NCI-H524 treated with DMSO at 0.1 percent for 48 hours (cell line): ENCODE measurements at places on chromosomes 11 and 22.

DNA sequence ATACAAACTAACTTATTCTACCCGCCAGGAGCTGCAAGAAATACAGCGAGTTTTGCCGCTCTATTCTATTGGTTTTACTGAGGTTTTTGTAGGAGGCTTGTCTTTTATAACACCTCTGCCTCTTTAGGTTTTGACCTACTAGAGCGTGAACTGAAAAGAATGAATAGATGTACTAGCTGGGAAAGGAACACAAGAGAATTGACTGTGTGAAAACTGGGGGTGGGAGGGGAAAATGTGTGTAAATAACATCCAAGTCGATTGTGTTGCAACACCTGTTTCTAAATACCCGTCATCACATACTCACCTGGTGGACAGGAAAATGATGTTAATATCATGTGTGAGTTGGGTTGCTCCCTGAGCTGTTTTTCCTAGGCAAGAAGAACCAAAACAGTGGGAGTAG is 12.9 kb upstream of the JHY start:
- DNase-seq, result no peak

GRCh38 chr11:10474551-10474950 is 19.5 kb downstream of the AMPD3 start:
- DNase-seq, result no peak

GRCh38 chr22:44707752-44708151 is 5.7 kb downstream of the PRR5 start:
- no peak for DNase-seq

DNA sequence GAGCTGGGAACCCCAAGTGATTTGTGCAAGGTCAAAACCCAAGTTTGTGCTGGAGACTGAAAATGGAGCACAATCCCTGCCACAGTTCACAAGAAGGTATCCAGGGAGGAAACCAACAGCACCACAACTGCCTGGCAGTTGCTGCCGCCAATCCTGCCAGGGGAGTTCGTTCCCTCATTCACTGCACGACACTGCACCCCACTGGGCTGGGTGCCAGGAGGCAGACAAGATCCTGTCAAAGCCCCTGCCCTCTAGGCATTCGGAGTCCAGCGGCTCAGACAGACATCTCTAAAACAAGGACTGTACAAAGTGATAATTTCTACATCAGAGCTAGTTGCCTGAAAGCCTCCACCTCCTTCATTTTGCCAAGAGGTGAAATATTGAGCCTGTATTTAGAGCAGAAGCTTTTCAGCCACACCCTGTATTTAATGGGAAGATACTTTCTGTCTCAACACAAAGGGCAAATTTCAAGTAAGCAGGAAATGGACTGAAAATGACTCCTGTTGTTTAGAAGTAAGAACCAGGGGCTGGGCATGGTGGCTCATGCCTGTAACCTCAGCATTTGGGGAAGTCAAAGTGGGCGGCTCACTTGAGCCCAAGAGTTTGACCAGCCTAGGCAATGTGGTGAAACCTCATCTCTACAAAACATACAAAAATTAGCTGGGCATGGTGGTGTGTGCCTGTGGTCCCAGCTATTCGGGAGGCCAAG is 277.4 kb upstream of the NARS2 start:
- DNase-seq, result no peak

DNA sequence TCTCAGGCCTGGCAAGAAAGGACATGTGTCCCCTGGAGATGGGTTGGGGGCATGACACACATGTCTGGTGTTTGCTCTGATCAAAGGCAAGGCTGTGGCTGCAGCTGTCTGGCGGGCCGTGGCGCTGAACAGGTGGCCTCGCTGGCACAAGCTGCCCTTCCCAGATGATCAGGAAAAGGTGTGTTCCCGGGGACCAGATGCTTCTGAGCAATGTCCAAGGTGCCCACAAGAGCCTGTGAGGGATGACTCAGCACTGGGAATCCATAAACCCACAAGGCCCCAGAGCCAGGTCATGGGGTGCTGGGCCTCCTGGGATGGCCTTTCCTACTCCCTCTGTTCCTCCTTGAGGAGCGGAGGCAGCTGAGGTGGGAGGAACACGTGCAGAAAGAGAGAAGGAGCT is 9.7 kb upstream of the LRP5 start:
- DNase-seq, result no peak

DNA sequence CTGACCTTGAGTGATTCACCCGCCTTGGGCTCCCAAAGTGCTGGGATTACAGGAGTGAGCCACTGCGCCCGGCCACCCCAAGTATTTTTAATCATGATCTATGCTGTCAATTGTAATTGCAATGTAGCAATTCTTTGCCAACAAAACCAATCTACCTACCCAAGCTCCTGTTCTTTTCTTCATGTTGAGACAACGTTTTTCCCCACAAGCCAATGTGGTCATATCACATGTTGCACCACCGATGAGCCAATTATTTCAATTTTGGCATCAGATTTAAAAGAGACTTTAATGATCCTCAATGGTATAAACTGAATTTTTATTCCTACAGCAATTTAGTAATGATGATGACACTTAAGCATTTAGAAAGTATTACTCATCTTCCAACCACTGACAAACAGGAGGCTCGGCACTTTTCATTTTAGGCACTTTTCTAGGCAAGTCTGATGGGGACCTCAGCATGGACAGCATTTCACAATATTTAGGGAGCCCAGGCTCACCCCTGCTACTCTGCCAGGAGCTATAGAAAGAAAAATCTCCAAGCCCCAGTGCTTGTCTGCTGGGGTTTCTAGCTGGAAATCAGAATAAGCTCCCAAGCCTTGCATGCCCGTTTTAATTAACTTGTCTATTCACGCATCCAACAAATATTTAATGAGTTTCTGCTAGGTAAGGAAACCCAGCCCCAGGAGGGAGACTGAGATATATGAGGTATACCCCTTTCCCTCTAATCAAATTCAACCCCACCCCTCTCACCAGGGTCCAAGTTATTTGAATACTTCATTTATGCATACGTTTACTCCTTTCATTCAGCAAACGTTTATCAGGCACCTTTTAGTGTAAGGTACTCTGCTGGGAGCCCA is 291.4 kb downstream of the ST3GAL4 start:
- no peak for DNase-seq
